H7 (cell line): ENCODE measurements at places on chromosomes 11 and 22.

DNA sequence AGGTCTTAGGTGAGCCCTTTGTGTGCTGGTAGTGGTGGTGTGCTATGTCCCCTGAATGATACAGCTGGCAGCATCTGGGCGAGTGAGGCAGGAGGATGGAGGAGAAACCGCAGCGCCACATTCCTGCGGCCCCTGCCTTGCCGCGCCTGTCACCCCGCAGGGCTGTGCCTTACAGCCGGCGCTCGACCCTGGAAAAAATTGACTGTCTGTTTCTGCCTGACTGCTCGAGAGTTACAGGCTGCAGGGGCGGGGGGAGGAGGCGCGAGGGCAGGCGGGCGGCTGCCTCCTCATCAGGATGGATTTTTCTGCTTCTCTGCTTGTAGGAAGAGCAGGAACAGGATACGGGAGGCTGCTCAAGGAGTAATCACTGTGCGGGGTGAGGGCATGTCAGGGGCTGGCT, 443.4 kb downstream of the MIAT start:
- peak; percentile 84 for DNase-seq

- DNase-seq: no peak
These were observed 123.9 kb downstream of the MPPED1 start for GRCh38 chr22:43535741-43536140.

- DNase-seq: peak; percentile 93
These were observed 42.3 kb downstream of the TRMU start for GRCh38 chr22:46377525-46378425.

DNA sequence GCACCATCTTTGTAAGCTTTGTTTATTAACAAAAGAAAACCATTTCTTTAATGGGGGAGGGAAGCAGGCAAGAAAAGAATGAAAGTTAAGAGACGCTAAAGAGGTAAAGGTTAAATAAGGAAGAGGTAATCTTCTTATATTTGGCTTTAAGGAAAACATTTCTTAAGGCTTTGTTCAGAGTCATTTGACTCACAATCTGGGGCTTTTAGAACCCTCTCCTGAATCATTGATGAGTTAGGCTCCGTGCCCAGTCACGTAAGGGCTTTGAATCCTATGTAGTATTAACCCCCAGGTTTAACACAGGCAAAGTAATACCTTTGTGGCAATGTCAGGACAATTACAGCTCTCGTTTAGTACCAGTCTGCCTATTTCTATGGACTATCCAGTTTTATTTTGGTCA, 26.1 kb downstream of the MADD start:
- no peak for DNase-seq

- DNase-seq: peak; percentile 28
These were observed 38.8 kb downstream of the TXN2 start for GRCh38 chr22:36442506-36443197.
